Type B pancreatic cell (in vitro differentiated cells): ENCODE measurements at places on chromosomes 13 and 19.

DNA sequence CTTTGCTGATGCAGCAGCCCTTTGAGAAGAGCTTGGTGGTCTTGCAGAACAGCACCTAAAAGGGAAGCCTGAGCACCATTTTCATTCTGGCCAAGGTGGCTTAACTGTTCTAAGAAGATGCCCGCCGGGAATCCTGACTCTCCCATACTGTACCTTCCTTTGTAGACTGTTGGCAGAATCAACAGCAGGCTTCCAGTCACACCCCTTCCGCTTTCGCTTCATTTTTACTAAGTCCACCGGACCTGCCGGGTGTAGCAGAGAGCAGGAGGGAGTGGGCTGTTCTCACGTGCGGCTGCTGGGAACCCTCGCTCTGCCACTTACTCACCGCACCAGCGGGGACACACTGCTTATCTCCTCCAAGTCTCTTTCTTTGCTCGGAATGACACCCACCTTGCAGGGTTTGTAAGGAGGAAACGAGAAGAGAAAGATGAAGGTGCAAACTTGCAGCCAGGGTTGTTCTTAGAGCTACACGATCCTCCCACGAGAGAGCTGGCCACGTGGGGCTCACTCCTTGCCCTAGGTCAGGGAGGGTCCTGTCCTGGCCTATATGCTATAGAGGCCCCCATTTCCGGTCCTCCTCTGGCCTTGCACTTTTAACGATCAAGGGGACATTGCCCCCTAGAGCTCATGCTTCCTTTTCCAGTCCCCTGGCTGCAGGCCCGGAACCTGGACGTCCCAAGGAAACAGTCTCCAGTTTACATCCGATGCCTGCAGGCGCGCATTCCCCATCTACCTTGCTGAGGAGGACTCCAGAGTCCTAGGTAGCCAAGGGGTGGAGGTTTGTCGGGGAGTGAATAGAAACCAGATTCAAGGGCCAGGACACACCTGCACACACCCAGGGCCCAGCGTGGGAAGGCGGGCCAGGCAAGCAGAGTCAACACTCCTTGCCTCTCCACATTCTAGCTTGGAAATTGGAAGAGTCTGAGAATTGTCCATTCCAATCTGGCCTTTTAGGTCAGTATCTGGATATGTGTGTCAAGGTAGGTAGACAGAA lies 453.6 kb downstream of the IRS2 start:
- DNase-seq = no peak

DNA sequence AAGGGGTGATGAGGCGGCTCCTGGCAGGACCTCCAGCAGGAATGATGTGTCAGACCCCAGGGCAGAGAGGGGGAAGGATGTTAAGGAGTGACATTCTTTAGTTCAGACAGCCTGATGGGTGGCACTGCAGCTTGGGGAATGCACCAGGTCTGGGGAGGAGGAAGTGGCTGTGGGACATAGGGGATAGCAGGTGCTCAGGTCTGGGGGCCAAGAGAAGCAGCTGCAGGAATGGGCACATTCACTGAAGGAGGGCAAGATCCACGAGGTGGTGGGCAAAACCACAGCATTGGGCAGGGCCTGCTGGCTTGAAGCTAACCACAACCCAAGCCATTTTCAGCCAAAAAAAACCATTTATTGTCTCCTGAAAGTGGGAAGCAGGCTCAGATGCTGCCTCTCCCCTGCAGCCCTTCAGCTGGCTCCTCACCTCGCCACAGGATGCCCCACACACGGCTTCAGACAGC lies 26.5 kb downstream of the COMP start:
- DNase-seq = no peak

DNA sequence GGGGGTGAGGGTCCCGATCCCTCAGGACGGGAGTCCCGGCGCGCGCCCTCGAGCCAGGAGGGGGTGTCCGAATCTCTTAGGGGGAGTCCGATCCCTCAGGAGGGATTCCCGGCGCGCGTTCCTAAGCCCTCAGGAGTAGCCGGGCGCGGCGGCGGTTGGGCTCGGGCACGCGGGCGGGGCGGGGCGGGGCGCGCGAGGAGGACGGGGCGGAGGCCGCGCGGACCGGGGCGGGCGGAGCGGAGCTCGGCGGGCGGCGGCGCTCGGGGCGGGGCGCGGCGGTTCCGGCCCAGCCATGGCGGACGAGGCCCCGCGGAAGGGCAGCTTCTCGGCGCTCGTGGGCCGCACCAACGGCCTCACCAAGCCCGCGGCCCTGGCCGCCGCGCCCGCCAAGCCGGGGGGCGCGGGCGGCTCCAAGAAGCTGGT lies at the start of gene CUL4A:
Gene CUL4A (plus strand): TSS at position 278 of the 423 bp plus-strand sequence. CDS start 15 bp downstream, at position 293.
- no peak for DNase-seq

- DNase-seq = no peak
Measured at GRCh38 chr13:21458451-21458812, 671 bp downstream of the ZDHHC20 start.

DNA sequence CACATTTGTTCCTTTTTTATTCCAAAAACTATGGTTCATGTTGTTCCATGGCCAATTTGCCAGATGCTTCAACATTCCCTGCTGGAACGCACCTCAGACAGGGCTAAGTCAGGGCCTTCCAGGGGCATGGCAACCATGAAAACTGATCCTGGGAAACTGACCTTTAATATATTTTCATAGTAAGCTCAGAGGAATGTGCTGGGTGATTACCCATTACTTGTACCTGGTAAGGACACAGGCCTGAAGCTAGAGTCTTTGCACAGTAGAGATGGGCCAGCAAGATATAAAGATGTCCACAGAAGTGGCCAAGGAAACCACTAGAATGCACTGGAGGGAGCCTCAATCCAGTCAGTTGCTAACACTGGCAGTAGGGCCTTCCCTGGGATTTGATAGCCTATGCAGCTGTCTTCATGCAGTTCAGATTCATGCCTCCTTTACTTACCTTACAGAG lies 353.1 kb downstream of the ENOX1 start:
- no peak for DNase-seq

GRCh38 chr13:31920727-31921100 lies 110.9 kb upstream of the FRY start:
- no peak for DNase-seq

GRCh38 chr13:93867481-93867880 lies 612.0 kb downstream of the DCT start:
- no peak for DNase-seq

GRCh38 chr13:42991898-42992763 lies at the start of gene EPSTI1:
EPSTI1 (minus strand) TSS chr13:42992241; CDS start chr13:42992165, 76 bp downstream.
- no peak for DNase-seq

DNA sequence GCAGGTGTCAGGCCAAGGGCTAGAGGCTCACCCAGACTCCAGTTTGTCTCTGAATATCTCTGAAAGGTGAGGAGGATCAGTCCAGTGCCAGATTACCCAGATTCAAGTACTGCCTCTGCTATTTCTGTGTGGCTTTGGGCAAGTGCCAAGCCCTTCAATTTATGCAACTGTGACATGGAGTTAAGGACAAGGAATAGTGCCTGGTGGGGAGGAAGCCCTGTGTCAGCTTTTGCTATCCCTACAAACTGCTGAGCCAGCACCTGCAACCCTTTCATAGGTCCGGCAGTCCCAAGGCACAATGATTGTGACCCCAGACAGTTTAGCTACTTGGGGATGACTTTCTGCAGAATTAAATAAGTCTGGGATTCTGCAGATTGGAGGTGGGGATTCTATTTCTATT lies 123.0 kb downstream of the KL start:
- no peak for DNase-seq
